ENCODE measurements at places on chromosomes 1 and 21.
A peak's percentile ranks its signal among the peaks of the same experiment; 100 is the strongest.

GRCh38 chr1:39272798-39273469, 68.4 kb downstream of the MACF1 start:
- DNase-seq: no peak

DNA sequence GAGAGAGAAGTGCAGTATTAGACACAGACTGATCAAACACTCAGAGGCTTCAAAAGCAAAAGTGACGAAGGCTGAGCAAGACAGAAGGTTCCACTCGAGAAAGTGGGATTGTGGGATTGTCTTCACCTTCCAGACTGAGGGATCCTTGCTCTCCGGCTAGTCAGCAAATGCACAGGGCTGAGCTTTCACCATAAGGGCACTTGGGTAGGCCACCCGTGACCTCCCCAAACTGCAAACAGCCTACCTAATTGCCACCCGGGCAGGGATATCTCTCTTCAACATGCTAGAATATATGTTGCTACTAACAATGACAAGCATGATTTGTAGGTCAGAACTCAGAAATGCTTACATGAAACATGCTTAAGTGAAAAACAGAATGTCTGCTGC, 35.3 kb upstream of the RIPK4 start:
- DNase-seq: no peak

- DNase-seq: no peak
Measured at GRCh38 chr1:116396769-116397168, 23.7 kb downstream of the ATP1A1 start.

DNA sequence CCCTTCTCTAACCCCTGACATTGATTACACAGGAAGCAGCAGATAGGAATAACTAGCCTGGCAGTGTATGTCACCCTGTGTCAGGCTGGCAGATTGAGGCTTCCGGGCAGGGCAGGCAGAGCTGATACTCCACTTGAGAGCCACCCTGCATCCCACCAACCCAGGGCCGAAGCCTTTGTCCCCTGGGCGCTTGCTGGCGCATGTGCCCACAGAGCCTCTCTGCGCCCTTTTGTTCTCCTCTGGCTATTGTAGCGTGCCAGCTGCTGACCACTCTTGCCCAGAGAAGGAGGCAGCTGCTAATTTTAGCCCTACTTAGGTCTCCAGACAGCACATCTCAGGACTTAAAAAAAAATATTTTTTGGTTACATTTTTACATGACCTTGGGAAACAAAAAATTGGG, 304.9 kb downstream of the HHAT start:
- no peak for DNase-seq

DNA sequence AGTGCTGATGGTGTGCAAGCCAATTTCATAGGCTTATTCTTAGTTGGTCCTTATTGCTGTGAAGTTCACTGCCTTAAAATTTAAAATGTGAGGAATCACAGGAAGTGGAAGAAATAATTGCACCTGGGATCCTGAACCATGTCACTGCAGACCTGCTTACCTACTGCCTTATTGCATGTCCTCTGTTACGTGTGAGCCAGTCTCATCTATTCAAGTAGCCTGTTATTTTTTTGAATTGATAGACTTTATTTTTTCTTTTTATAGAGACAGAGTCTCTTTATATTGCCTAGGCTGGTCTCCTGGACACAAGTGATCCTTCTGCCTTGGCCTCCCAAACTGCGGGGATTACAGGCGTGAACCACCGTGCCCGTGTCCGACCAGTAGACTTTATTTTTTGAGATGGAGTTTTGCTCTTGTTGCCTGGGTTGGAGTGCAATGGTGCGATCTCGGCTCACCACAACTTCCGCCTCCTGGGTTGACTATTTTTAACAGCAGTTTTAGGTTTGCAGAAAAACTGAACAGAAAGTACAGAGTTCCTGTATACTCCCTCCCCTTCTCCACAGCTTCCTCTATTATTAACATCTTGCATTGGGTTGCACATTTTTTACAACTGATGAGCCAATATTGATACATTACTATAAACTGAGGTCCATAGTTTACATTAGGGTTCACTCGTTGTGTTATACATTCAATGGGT, 14.0 kb upstream of the DISC1 start:
- no peak for DNase-seq

GRCh38 chr1:24236789-24237371, 49.8 kb upstream of the IFNLR1 start:
- no peak for DNase-seq

DNA sequence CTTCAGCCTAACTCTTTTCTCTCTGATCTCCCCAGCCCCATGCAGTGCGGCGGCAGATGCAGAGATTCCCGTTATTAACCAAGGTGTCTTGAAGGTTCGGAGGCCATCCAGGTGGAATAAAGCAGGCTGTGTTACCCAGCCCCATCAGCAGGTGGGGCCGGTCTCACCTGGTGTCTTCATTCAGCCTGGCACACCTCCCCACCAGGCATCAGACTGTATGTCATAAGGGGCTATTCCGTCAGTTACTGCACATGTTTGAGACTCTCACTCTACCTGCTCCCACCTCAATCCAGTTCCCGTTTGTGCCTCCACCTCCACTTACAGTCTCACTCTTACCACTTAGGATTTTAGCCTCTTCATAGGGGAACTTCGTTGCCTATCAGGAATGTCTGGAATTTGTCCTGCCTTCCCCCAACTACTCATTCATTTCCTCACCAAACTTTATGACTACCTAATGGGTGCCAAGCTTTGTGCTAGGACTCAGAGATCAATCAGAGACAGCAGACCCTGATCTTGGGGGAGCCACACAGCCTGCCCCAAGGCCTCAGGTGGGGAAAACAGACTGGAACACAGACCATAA, 170.2 kb downstream of the PLPP3 start:
- DNase-seq: peak; percentile 43

- no peak for DNase-seq
Measured at GRCh38 chr1:145777357-145778145, 46.3 kb downstream of the RNF115 start.

GRCh38 chr21:36723371-36723881, 24.5 kb downstream of the SIM2 start:
- DNase-seq: no peak

DNA sequence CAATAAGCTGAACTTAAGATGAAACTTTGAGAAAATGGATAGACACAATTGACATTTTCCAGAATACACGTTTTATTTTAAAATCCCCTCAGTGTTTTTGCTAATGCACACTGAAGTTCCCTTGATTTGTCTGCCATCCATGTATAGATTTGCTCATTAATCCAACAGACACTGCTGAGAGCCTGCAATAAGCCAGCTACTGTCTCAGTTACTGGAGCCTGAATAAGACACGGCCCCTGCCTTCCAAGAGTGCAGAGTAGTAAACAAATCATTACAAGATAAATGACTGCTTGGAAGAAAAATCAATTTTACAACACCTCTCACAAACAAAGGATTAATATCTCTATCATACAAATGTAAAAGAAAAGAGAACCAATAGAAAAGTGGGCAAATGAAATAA, 130.1 kb downstream of the TLR5 start:
- DNase-seq: no peak

Measured in HAP-1 (cell line).